ENCODE measurements at places on chromosomes 2 and 18.

DNA sequence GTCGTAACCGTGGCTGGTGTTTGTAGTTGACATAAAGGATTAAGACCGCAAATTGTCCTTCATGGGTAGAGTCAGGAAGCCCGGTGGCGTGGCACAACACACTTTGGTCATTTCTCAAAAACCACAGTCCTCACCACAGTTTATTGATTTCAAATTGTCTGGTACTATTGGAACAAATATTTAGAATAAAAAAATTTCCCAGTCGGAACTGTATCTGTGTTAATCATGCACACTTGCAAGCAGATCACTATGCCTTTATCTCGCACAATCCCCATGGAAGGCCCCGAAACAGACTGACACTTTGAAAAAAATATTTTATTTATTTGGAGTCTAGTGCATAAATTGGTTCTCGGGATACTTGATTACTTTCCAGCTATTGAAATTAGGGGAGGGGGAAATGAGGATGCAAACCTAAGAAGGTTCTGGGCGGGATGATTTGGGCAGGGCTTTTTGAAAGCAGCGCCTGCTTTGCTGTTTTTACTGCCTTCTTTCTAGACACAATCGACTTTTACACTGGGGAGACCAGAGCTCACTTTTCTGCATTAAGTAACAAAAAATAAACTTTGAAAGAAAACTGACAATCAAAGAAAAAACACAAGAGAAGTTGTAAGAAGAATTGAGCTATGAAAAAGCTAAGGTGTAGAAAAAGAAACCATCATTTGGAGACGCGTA, 15.4 kb upstream of the HOXD1 start:
- no peak for DNase-seq

DNA sequence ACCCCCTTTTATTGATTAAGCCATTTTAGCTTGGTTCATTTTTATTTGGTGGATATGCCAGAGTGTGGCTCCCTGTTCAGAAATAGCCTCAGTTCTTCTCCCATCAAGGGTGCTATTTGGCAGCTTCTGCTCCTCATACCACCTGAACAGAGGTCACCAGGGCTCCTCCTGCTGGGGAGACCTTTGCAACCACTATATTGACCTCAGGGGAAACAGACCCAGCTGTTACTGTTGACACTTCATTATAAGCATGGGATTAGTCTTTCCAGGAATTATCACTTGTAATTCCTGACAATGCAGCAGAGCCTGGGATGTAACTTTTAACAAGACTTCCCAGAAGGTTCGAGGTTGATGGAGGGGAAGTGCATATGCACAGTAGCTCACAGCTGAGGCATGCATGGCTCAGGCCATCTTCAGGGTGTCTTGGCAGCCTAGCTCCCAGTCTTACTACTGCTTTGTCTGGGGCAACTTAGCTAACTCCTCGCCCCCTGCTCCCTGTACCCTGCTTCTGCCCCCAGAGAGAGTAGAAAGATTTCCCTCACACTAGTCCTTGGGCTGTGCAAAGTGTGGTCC, 239.4 kb upstream of the SPRED2 start:
- DNase-seq, result no peak

DNA sequence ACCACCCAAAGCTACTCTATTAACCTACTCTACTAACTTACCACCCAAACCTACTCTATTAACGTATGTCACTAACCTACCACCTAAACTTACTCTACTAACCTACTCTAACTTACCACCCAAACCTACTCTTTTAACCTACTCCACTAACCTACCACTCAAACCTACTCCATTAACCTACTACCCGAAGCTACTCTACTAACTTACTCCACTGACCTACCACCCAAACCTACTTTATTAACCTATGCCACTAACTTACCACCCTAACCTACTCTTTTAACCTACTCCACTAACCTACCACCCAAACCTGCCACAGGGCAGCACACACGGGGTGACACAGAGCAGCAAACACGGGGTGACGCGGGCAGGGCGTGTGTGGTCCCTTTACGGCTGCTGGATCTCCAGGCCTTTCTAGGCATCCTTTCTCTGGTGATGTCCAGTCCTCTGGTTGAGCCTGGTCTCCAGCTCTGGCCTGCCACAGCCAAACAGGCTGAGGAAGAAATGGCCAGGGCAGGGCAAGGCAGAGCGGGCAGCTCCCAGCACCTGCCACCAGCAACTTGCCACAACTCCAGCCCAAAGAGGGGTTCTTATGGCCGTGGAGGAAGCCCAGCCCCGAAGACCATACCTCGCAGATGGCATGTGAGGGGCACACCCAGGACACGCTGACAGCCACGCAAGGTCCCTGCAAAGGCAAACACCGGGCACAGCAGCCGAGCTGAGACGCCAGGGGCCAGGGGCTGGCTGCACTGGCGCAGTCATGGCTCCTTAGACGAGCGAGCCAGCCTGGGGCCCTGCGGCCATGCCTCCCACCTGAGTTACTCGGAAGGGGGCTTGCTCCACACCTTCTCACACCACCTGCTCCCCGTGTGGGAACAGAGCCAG, 25.7 kb downstream of the PXDN start:
- no peak for DNase-seq

DNA sequence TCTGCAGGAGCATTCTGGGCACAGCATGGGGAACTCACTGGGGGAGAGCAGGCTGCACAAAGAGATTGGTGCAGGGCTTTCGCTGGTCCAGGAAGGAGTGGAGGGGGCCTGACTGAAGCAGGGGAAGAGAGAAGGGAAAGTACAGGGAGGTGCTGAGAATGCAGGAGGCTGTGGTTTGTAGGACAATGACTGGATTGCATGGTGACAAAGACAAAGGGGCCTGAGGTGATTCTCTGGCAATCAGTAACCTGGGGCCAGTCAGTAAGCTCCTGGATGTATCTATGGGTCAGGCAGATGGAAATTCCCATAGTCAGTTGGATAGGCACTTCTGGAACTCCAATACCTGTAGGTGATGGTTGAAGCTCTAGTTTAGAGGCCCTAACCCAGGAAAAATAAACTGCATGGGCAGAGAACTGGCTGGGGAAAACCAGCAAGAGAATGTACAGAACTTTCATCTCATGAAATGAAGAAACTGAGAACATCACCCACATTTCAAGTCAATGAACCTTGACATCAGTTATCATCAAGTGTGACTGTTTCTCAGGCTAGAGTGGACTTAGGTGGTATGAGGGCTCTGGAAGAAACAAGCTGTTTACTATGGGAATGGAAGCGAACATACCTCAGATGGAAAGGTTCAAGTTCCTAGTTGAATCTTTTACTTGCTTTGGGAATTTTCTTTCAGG, 193.2 kb downstream of the TPGS2 start:
- DNase-seq, result no peak

GRCh38 chr2:212956665-212957607, 194.5 kb downstream of the IKZF2 start:
- DNase-seq, result no peak

DNA sequence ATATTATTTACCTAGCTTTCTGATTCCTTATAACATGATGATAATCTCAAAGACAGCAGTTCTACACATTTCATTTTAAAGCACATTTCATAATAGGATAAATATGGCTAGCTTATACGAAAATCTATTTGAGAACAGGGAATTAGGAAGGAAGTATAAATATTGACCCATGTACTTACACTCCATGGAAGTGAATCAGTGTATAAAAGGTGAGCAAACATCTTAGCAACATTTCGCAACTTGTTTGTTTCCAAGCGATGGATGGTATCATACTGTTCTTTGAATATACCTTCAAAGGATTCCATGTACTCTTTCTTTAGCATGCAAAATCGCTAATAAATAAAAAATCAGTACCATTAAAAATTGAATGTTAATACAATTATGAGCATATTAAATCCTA, 53.1 kb downstream of the CWC22 start:
- no peak for DNase-seq
